Stimulated activated naive CD8-positive, alpha-beta T cell treated with anti-CD3 and anti-CD28 coated beads, Interleukin-15, amount 100 ng/mL, for 72 hours (primary cell): ENCODE measurements at places on chromosomes 1 and 21.
A peak's percentile ranks its signal among the peaks of the same experiment; 100 is the strongest.

GRCh38 chr1:12384836-12385456 is 155.1 kb downstream of the VPS13D start:
- no peak for DNase-seq

DNA sequence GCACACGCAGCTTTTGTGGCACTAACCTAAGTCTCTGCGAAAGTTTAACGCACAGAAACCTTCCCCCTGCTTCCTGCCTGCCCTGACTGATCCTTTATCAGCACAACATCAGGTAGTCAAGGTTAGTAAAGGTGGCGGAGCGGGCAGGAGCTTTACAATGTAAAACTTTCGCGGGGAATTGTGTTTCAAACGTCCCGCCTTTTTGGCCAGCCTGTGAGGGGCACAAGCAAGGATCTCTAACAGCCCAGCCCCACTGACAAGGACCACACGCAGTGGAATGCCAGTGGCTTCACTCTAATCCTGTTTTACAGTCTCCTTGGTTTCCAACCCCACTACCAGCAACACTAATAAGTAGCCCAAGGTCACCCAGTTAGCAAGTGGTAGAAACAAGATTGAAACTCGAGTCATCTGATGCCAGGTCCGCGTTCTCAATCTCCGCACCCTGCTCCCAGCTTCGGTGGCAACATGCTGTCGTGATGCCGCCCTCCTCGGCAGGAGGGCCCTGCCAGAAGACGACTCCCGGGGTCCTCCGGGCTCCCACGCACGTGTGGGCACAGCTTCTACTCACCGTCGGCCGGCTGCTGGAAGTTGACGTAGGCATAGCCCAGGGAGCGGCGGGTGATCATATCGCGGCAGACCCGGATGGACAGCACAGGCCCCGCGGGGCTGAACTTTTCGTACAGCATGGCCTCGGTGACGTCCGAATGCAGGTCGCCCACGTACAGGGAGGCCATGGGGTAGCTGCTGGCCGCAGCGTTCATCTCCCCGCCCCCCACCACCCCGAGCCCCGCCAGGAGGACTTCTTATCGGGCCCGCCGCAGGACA is 1.2 kb downstream of the PABPC4 start:
- DNase-seq, result peak; percentile 64

DNA sequence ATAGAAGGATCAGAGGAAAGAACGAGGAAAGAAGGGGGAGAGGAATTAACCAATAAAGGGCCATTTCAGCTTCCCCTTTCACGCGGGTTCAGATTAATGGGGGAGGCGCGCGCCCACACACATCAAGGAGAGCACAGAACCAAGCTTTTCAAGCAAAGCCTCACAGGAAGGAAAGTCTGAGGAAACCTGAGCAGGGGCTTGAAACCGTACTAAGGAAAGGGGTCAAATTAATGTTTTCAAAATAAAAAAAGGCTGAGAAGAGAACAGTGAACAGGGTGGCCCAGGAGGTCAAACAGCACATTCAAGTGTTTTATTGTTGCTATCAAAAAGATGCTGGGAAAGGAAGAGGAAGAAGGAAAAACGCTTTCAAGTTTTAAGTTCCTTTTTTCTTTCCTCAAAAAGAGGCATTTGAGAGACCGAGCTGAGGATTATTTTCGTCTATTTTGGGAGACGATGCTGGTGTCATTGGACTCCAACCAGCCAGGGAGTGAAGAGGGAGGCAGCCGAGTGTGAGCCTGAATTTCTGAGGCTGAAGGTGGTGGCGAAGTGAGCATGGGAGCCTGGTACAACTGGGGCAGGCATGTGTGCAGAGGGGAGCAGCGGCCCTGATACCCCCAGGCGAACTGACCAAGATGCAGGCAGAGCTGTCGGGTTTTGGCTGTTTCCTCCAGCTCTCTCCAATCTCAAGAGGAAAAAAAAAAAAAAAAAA is 88.4 kb downstream of the PROX1 start:
- no peak for DNase-seq

DNA sequence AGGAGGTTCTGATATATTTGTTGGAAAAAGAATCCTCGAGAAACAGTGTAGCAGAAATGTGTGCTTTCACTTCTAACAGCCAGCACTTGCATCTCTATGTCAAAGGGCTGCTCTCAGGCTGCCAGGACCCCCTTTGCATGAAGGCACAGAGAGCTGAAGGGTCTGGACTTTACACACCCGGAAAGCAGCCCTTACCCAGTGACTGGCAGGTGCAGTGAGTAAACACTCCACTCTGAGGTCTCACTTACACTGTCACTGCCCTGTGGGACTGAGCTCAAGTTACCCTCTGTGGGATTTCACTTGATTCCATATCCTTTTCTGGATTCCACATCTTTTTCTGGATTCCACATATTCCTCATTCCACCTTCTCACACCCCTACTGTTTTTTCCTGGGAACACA is 40.8 kb upstream of the PPP2R5A start:
- DNase-seq, result no peak

- no peak for DNase-seq
Measured at GRCh38 chr1:163055531-163055930, 13.6 kb upstream of the RGS4 start.

DNA sequence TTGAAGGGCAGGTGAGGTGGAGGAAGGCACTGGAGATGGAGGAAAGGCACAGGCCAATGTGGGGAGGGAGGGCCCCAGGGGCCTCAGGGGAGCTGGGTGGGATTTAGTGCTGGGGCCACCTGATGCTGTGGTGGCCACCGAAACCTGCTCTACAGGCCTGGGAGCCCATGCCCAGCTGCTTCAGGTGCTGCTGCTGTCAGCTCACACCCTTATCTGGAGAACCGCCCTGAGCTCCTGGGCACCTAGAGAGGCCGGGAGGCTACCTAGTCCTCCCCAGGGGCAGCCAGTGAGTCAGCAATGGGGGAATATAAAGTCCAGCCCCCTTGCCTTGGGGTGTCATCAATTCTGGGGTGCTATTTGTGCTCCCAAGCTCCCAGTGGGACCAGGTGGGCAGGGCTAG is 12.2 kb downstream of the FAM131C start:
- no peak for DNase-seq

GRCh38 chr21:39633770-39634181 is 21.0 kb downstream of the B3GALT5 start:
- no peak for DNase-seq

GRCh38 chr1:2555634-2556276 is 416 bp upstream of the TNFRSF14 start:
- DNase-seq, result peak; percentile 92

DNA sequence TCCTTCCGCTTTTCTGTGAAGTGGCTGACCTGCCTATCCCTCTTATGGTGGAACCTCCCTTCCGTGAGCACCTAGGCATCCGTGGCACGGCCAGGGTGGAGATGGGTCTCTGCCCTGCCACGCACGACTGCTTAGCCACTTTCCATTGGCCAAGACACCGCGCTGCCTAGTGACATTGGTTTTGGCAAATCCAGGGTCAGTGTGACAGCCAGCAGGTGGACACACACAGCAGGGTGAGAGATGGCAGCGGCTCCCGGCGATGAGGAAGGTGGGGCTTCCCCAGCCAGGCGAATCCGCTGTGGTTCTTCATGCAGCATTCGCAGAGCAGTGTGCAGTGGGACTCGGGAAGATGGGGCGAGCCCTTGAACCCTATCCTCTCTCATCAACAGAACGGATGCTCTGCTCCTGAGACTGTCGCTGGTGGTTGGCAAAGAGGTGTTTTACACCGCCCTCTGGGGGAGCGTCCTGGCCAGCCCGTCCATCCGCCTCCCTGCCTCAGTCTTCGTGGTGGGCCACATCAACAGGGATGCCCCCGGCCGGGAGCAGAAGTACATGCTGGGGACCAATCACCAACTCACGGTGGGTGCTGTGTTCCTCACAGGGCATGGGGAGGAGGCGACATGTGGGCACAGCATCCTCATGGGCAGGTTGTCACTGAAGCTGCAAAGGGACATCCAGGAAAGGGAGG is 51.8 kb downstream of the DOP1B start:
- no peak for DNase-seq

DNA sequence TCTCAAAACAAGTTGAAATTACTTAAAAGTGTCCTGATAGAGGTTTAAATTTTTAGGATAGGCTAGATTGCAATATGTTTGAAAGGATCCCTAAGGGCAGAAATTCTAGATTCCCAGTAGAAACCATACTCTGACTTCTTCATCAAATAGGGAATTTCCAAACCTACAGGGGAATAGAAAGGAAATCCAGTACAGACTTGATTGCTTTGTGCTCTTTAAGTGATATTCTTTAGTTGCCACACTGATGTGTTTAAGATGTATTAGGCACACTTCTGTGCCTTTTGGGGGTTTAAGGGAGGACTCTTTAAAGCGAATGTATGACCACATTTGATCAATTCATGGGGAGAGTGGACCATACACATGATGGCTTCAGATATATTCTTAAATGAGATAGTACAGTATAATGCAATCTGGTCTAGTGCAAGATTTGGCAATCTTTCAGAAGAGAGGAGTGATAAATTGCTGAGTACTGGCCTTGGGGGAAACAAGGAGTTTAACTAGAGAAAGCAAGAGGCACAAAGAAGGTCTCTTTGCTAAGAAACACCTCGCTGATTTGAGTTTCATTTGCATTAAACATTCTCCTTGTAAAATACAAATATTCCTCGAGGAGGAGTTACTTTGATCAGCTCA is 268.8 kb upstream of the NR5A2 start:
- DNase-seq, result no peak

- DNase-seq, result no peak
Measured at GRCh38 chr1:25572708-25573590, 29.5 kb downstream of the LDLRAP1 start.

DNA sequence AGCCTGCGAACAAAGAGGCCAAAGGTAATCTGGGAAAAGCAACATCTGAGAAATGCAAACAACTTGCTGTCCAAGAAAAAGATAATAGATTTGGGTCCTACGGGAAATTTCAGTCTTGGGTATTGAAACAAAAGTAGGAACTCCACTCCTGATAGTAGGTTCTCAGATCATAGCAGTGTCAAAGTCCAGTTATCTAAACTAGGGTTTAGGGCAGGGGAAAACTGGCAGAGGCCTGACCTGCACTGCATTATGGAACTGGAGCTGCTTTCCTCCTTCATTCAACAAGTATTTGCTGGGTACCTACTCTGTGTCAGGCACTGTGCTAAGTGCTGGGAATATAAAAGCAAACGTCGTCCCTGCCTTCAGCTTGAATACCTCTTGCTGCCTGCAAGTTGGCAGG is 60.7 kb upstream of the NGF start:
- DNase-seq, result no peak

DNA sequence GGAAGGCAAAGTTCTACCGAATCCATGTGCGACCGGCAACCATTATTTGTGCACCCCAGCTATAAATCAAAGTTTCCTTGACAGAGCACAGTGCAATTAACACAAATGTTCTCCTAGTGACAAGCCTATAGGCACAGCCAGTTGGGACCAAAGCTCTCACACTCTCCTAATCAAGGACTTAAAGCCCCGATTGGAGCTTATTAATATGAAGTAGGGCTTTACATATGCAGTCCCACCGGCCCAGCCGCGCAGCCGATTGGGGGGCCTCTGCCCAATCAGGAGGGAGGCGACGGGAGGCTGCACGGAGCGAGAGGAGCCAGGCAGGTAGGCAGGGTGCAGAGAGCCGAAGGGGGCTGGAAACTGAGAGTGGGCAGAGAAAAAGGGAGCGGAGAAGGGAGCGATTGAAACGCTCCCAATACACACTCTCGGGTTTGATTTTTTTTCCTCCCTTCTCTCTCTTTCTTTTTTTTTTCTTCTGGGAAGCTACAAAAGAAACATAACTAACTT is at the start of gene ESRRG:
Gene ESRRG (minus strand): TSS at position 156 of the 507 bp plus-strand sequence. CDS start 130 bp downstream, at position 26.
- DNase-seq, result no peak

GRCh38 chr1:153869486-153869885 is 53.3 kb downstream of the GATAD2B start:
- no peak for DNase-seq

DNA sequence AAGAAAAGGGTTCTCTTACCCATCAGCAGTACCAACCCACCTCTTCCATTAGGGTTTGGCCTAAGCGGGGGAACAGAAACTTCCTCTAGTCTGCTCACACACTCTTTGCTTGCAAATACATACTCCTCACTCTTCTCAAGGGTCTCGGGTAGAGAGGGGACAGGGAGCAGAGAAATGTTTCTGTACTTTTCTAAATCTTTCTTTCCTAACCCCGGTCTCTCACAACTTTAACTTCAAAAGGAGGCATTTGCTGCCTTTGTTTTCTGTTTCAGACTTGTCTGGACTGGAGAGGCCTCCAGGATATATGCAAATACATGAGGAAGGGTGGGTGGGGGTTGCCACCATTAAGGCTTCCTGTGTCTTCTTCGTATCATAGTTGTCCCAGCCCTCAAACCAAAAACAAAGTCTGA is 10.5 kb upstream of the LAX1 start:
- DNase-seq, result peak; percentile 19

DNA sequence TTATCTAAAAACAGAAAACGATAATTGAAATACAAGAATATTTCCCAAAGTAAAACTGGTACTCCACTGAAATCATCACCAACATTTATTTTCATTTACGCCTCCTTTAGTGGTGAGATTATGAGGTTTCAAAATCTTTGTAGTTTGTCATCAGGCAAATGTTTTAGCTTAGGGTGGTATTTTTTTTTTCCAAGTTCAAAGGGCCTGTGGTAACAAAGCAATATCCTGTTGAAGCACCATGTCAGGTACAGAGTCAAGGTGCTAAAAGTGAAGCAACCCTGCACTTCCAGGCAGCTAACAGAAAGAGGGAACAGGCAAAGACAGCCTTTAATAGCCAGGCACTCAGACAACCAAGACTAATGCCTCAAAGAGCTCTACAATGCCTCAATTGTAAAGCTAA is 89.2 kb downstream of the JAK1 start:
- peak; percentile 30 for DNase-seq

DNA sequence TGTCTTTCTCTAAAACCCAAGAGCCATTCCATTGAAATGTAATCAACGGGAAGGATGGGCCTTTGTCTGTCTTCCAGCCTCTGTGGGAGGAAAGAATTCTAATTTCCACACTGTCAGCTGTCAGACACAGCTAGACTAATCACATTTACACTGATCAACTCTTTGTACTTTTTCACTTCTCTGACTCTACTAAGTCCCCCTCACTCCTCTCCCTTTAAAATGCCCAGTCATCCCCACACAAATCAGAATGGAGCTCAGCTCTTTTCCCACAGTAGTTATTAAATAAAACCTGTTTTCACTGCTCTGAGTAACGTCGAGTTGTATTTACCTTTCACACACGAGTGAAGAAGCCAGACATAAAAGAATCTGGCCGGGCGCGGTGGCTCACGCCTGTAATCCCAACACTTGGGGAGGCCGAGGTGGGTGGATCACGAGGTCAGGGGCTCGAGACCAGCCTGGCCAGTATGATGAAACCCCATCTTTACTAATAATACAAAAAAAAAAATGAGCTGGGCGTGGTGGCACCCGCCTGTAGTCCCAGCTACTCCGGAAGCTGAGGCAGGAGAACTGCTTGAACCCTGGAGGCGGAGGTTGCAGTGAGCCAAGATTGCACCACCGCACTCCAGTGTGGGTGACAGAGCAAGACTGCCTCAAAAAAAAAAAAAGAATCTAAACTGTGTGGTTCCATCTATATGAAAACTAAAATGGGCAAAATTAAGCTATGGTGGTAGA is 13.3 kb downstream of the ZBTB8OS start:
- DNase-seq, result no peak
